Uterus (tissue), 4 donors: ENCODE measurements at places on chromosomes 1 and 21. TPM values are rescaled to one million over a fixed set of nuclear protein-coding genes. Genes with fewer than 3 reads are reported as not detected.

DNA sequence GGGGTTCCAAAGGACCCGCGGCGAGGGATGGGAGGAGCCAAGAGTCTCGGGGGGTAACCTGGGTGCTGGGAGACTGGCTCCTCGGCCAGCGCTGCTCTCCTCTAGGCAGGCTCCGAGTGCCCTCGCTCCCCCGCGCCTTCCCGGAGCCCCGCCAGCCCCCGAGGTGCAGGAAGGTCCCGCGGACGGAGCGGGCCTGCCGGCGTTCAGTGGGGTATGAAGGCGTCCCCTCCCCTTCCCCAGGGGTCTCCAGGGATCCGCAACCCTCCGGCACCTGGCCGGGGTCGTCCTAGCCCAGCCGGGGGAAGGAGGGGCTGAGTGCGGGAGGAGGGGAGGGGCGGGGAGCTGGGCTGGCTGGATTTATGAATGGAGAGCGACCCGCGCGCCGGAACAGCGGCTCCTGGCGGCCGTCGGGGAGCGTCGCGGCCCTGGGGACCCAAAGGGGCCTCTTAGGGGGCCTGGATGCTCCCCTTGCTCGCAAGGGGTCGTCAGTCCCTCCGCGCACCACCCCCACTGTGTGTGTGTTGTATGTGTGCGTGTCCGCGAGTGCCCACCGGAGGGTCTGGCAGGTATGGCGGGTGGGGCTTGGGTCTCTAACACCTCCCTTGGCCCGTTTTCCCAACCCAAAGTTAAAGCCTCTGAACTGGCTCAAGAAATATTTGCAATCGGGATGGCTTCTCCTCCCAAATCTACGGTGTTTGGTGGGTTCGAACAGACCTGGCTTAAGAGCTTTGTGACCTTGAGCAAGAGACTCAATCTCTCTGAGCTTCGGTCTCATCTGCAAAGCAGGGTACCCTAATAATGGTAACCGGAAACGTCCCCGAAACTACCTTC, 642 bp downstream of the HCRTR1 start:
- no peak for DNase-seq

DNA sequence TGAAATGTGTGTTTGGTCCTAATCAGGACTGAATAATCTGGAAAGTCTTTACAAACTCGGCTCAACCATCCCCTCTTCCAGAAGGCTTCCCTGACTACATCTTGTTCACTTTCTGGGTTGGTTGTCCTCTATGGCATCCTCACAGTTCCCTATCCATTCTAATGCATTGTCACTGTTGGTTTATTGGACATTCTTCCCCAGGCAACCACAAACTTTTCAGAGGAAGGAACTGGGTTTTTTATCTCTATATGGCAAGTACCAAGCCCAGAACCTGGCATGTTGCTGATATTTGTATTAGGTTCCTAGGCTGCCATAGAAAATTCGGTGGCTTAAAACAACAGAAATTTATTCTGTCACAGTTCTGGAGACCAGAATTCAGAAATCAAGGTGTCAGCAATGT, 363.5 kb upstream of the ST6GALNAC5 start:
- DNase-seq = no peak

TSTD1 gene
- total RNA-seq = 5.6 TPM

S100A8 gene
- not detected for total RNA-seq

DNA sequence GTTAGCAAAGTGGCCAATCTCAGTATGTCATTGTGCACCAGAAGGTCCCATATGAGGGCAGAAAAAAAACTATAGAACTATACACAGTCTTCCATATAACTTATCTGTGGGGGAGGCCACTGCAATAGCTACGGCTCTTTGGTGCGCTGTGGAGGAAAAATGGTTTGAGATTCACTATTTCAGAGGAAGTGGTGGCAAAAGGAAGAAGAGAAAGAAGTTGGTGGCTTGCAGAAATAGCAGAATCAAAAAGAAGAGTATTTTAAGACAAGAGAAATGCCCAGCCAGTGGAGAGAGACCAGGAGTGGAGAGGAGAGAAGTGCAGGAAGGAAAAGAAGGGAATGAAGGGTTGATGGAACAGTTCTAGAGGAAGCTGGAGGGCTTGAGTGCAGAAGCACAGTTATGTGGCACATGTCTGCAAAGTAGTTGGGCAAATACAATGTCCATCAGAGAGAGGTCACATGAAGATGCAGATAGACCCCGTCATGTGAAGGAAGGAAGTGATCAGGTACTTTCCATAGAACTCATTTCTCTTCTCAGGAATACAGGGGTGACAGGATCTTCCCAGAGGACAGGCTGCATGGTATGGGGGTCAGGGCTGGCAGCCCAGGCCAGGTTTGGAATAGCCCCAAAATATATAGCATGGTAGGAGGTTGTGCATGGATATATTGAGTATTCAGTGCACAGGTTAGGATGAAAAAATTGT, 64.6 kb downstream of the RUNX1 start:
- no peak for DNase-seq

- no peak for DNase-seq
These were observed 411.2 kb downstream of the MATN1 start for GRCh38 chr1:30312226-30312625.

DNA sequence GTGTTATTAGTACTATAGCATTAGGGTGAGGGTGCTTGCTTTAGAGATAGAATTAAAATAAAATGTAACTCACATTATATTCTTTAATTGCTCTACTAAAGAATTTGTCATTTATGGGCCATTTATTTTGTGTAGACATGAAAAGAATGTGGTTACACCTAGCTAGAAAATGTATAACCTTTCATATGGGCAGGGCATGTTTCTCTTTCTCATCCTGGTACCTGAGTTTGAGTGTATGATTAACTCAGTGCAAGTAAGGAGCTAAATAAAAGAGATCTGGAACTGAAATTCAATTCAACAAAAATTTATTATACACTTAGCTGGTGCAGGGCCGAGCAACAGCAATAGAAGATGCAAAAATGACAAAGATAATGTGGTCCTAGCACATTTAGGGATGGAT, 47.4 kb downstream of the MAP3K7CL start:
- no peak for DNase-seq

NCF2 gene
- 2.1 TPM for total RNA-seq

DNA sequence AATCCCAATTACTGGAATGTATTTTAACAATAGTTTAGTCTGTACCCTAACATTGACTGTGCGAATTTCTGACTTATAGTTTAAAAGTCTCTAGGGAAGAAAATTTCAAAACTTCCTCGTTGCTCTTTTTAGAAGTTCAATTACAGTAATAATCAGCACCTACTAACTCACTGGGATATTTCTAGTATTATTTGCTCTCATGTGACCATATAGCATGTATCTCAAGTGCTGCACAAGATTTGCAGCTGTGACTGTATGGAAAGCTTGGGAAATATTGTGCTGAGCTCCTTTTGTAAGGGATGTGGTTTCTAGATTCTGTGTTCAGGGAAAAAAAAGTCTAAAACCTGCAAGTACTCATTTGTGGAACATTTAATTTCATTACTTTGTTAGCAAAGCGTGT, 153.1 kb downstream of the ST6GALNAC3 start:
- DNase-seq = no peak

DNA sequence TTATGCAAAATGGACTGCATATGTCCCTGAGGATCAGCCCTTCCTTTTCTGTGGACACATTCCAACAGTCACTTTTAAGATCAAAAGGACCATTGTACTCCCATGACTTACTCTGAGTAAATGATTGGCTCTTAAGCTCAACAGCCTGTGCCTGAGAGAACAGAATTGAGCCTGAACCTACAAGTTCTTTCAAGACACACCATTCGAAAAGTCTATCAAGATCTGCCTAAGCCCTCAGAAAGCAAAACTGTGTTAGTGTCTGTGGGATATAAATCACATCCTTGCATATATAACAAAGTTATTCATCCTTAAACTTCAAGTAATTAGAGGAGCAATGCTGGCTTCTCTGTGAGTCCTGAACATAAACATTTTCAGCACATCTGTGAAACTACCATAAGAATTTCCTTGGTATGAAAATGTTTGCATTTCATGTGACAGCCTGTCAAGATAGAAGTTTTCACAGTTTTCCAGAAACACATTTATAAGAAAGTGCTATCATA, 41.6 kb downstream of the PCNX2 start:
- no peak for DNase-seq

DNA sequence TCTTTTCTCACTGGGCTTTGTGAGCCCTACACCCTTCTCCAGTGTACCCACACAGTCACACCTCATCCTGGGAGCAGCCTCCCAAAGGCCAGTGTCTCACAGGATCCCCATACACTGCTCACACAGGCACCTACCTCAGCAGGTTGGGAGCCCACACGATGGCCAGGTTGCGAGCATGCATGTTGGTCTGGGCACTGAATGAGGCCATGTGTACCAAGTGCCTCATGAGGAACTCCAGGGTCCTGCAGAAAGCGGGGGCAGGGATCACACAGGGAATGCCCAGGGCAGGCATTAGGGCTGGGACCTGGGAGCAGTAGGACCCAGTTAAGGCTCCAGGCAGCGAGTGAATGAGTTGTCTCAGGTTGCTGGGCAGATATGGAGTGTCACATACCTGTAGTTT, 8.5 kb upstream of the USF1 start:
- no peak for DNase-seq

DNA sequence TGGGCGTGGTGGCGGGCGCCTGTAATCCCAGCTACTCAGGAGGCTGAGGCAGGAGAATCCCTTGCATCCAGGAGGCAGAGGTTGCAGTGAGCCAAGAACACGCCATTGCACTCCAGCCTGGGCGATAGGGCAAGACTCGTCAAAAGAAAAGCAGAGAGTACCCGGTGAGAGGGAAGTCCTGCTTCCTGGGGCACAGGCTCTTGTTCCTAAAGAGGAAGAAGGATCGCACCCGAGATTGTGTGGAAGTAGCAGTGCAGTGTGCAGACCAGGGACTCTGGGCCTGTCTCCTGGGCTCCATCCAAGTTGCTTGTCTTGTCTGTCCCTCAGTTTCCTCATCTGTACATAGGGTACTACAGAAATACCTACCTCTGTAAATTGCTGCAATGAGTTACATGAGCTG, 29.6 kb downstream of the NBPF3 start:
- DNase-seq = no peak

DNA sequence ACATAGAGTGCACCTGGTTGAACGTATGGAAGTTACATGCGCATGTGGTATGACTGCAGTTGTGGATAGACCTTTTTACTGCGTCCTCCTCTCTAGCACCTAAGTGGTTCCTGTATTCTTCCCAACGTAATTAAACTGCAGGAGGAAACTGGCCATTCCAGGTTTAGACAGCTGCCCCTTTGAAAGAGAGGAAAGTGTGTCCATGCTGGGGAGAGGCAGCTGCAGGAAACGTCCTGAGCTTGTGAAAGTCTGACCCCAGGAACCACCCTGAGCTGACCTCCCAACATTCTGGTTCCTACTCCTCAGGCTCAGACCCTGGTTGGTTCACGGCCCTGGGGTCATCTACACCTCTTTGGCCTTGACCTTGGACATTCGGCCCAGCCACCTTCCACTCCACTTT, 309.3 kb downstream of the DISC1 start:
- no peak for DNase-seq

- no peak for DNase-seq
These were observed 6.4 kb upstream of the DUSP12 start for GRCh38 chr1:161743231-161743630.

- DNase-seq = no peak
These were observed 296.0 kb downstream of the PTPRU start for GRCh38 chr1:29532285-29532684.

KCNJ10 gene
- not detected for total RNA-seq

EBNA1BP2 gene
- 15.4 TPM for total RNA-seq

LDLRAD1 gene
- total RNA-seq = 0.27 TPM

GRCh38 chr1:172938681-172939080, 112.1 kb downstream of the TNFSF18 start:
- no peak for DNase-seq

OR6K3 gene
- total RNA-seq = not detected
